Pancreas (tissue), 10 donors: ENCODE measurements at places on chromosomes 7 and 10. TPM values are rescaled to one million over a fixed set of nuclear protein-coding genes. Genes with fewer than 3 reads are reported as not detected.

DNA sequence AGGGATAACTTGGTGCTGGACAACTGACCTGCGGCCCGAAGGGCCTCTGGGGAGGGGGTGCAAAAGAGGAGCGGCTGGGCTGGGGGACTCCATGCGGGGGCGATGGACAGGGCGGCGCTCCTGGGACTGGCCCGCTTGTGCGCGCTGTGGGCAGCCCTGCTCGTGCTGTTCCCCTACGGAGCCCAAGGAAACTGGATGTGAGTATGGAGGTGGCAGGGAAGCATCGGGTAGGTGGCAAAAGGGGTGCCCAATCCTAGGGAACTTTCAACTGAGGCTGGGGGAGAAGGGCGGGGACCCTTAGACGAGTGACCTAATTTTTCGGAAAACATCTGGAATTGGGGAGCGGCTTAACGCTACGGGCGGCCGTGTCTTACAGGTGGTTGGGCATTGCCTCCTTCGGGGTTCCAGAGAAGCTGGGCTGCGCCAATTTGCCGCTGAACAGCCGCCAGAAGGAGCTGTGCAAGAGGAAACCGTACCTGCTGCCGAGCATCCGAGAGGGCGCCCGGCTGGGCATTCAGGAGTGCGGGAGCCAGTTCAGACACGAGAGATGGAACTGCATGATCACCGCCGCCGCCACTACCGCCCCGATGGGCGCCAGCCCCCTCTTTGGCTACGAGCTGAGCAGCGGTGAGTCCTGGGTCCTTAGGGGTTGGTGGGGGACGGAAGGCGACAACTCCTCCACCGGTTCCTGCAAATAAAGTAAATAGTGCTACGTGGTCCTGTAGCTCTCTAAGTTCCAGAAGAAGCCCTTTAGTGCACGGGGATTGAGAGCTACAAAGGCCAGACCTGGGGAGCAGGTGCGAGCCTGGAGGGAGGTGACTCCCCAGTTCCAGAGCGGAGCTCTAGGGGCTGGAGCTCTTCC, 622 bp downstream of the WNT16 start:
- no peaks in the 10 kb centered on the region for H3K36me3 ChIP-seq
- H3K4me3 ChIP-seq = peak overlapping the region; percentile 32
- H3K27me3 ChIP-seq = peaks cover 57% of the 10 kb centered on the region
- H3K4me1 ChIP-seq = no peaks in the 10 kb centered on the region

DNA sequence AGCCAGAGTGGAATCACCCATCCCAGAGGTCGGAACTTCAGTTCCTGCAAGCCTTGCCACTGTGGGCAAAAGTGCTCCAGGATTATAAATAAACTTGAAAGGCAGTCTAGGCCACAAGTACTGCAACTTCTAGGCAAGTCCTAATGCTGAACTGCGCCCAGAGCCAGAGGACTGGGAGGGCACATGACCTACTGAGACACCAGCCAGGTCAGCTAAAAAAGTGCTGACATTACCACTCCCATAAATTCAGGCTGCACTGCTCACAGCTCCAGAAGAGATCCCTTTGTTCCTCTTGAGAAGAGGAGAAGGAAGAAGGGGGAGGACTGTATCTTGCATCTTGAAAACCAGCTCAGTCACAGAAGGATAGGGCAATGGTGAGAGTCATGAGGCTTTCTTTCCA, 1084.1 kb upstream of the PHF14 start:
- H3K4me1 ChIP-seq = no peaks in the 10 kb centered on the region
- no peak overlapping the region for H3K27ac ChIP-seq
- no peak for DNase-seq
- no peaks in the 10 kb centered on the region for H3K27me3 ChIP-seq
- no peak overlapping the region for H3K4me3 ChIP-seq
- H3K36me3 ChIP-seq = no peaks in the 10 kb centered on the region

GRCh38 chr10:68796605-68797004, 30.7 kb upstream of the STOX1 start:
- H3K27ac ChIP-seq = no peak overlapping the region
- H3K4me3 ChIP-seq = no peak overlapping the region
- DNase-seq = no peak
- H3K36me3 ChIP-seq = no peaks in the 10 kb centered on the region
- H3K4me1 ChIP-seq = no peaks in the 10 kb centered on the region

DNA sequence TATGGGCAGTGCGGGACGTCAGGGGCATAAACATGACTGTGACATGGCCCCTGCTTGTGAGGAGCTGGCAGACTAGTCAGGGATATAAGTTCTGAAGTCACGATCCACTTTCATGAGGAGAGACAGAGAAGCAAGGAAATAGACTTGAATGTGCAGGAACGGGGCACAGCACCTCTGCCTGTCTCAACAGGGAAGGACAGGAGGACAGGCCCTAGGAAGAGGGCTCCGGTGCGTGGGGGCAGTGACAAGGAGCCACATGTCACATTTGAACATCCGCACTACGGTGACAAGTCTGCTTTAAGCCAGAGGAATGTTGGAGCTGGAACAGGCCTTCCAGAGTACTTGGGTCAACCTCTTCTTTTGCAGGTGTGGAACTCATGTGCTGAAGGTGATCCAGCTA, 19.8 kb upstream of the SAR1A start:
- no peaks in the 10 kb centered on the region for H3K36me3 ChIP-seq
- H3K4me3 ChIP-seq = no peak overlapping the region
- H3K27ac ChIP-seq = no peak overlapping the region
- H3K4me1 ChIP-seq = no peaks in the 10 kb centered on the region
- no peak for DNase-seq

DNA sequence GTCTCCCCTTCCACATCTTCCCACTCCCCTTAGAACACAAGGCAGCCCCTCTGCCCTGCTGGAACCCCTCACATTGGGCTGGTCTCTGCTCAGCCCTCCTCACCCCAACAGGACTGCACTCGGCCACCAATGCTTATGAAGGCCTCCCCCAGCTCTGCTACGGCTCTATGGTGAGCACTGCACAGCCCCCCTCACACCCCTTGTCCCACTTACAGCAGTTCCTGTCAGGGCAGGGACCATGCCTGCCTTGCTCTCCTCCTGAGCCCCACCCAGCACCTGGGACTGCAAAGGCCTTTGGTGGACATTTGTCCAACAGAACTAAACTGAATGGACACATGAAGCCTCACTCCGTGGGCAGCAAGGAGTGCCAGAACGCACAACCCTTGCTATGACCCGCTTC, 171.9 kb downstream of the GRID1 start:
- no peak overlapping the region for H3K4me3 ChIP-seq
- no peak overlapping the region for H3K27ac ChIP-seq
- H3K36me3 ChIP-seq = no peaks in the 10 kb centered on the region
- H3K4me1 ChIP-seq = no peaks in the 10 kb centered on the region

GRCh38 chr7:142353147-142354060, 95.5 kb upstream of the PRSS58 start:
- DNase-seq = no peak
- no peaks in the 10 kb centered on the region for H3K4me1 ChIP-seq
- no peak overlapping the region for H3K27ac ChIP-seq
- no peaks in the 10 kb centered on the region for H3K27me3 ChIP-seq

DNA sequence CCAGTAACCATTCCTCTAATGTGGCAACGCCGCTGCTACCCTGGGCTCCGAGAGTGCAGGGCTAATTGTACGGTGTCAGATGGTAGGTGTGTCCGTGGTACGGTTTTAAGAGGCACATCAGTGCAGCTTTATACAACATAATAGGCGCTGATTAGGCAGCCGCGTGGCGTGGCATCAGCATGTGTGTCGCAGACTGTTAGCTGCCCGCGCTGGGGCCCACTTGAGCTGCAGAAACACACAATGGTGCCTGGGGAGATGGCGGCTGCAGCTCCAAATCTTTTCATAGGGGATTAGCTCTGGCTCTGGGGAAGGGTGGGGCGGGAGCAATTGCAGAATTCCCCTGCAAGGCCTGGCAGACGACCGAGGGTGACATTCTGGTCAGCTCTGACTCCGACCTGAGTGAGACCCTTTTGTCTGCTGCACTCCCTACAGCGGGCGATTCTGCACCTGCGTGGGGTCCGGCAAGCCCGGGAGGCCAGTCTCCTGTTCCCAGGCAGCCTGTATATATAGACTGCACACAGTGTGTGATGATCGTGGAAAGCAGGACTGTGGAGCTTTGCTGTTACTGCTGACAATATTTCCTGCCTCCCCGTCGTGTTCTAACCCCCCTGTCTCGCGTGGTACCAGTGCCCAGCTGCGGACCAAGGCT, 722.7 kb upstream of the CELF2 start:
- H3K36me3 ChIP-seq = no peaks in the 10 kb centered on the region
- no peak overlapping the region for H3K27ac ChIP-seq
- H3K27me3 ChIP-seq = no peaks in the 10 kb centered on the region
- no peak for DNase-seq
- H3K4me3 ChIP-seq = no peak overlapping the region

- H3K27me3 ChIP-seq = no peaks in the 10 kb centered on the region
- H3K4me3 ChIP-seq = no peak overlapping the region
- H3K27ac ChIP-seq = no peak overlapping the region
- no peak for DNase-seq
Observed at GRCh38 chr10:22468570-22469320, 123.4 kb downstream of the SPAG6 start.

DNA sequence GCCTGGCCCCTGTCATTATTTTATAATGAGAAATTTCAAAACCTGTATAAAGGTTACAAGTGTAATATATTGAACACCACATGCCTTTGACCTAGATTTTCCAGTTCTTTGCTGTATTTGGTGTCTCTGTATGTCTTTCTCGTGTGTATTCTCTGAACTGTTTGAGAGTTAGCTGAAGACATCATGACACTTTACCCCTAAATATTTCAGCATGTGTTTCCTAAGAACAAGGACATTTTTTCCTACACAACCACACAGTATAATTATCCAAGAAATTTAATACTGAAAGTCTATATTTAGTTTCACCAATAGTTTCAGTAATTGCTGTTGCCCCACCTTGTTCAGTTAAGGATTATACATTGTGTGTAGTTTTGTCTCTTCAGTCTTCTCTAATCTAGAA, 14.8 kb downstream of the ZRANB1 start:
- DNase-seq = no peak
- no peaks in the 10 kb centered on the region for H3K36me3 ChIP-seq
- H3K27ac ChIP-seq = no peak overlapping the region
- peaks cover 9% of the 10 kb centered on the region for H3K4me1 ChIP-seq
- no peaks in the 10 kb centered on the region for H3K27me3 ChIP-seq
- H3K4me3 ChIP-seq = no peak overlapping the region

- no peaks in the 10 kb centered on the region for H3K36me3 ChIP-seq
- peak overlapping the region; percentile 3 for H3K4me3 ChIP-seq
- no peak for DNase-seq
- H3K27ac ChIP-seq = peak overlapping the region; percentile 73
- no peaks in the 10 kb centered on the region for H3K27me3 ChIP-seq
- no peaks in the 10 kb centered on the region for H3K4me1 ChIP-seq
Observed at GRCh38 chr7:142880876-142881505, 4.6 kb downstream of the TRPV6 start.

- no peaks in the 10 kb centered on the region for H3K36me3 ChIP-seq
- DNase-seq = no peak
- no peaks in the 10 kb centered on the region for H3K4me1 ChIP-seq
- H3K27ac ChIP-seq = no peak overlapping the region
Observed at GRCh38 chr7:148356303-148356702, 234.3 kb upstream of the C7orf33 start.

- H3K27ac ChIP-seq = peak overlapping the region; percentile 33
- H3K4me3 ChIP-seq = no peak overlapping the region
- no peak for DNase-seq
- no peaks in the 10 kb centered on the region for H3K4me1 ChIP-seq
- no peaks in the 10 kb centered on the region for H3K27me3 ChIP-seq
Observed at GRCh38 chr10:102795453-102796406, 41.5 kb downstream of the CYP17A1 start.

DNA sequence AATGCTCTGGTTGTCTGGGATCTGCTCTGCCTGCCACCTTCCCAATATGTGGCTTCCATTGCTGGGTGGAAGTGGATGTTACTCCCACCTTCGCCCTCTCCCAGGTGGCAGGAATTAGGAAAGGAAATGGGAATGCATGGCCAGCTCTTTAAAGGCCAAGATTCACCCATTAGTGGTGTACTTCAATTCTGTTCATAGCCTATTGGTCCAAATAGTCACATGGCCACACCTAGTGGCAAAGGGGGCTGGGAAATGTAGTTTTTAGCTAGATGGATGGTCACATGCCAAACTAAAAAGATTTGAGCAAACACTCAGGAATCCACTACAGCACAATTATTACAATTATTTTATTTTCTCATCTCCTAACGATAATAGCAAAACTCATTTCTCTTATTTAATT, 135.1 kb downstream of the NPY start:
- no peaks in the 10 kb centered on the region for H3K4me1 ChIP-seq
- no peaks in the 10 kb centered on the region for H3K36me3 ChIP-seq
- no peaks in the 10 kb centered on the region for H3K27me3 ChIP-seq
- H3K27ac ChIP-seq = no peak overlapping the region
- no peak overlapping the region for H3K4me3 ChIP-seq
- no peak for DNase-seq

GRCh38 chr10:68553138-68553537, 7.0 kb upstream of the TET1 start:
- H3K36me3 ChIP-seq = no peaks in the 10 kb centered on the region
- H3K27ac ChIP-seq = no peak overlapping the region
- no peaks in the 10 kb centered on the region for H3K4me1 ChIP-seq
- DNase-seq = no peak
- no peak overlapping the region for H3K4me3 ChIP-seq

DNA sequence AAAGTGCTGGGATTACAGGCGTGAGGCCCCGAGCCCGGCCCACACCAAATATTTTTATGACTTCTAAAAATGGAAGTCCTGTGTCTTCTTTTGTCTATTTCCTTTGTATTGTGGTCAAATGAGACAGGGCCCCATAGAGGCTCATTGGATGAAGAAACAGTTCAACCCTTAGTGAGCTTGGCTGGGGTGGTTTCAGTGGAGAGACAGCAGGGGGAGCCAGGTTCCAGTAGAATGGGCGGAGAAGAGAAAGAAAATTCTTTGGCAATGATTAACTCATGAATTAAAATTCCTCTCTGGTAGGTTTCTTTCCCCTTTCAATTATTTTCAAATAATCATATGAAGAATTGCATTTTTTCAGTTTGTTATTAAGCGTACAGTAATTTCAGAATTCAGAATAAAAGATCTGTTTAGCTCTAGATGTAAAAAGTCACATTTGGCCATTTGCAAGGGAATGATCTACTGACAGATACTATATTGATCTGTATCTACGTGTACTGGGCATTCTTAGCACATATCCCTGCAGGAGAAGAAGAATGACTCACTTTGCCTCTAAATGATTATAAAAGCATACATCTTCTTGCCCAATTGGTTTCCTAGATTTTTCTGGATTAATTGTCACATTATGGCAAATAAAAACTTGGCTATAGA, 43.2 kb downstream of the PNLIPRP3 start:
- H3K36me3 ChIP-seq = no peaks in the 10 kb centered on the region
- DNase-seq = no peak

ATOH7 gene
- total RNA-seq = not detected

FFAR4 gene
- total RNA-seq = 0.92 TPM

DOCK1 gene
- total RNA-seq = 23.0 TPM

MYH16 gene
- not detected for total RNA-seq

WNT8B gene
- 0.59 TPM for total RNA-seq
